Stimulated activated CD8-positive, alpha-beta memory T cell treated with anti-CD3 and anti-CD28 coated beads, Interleukin-12 subunit alpha, Interleukin-12 subunit beta, amount 100 ng/mL, for 1 hour (primary cell): ENCODE measurements at places on chromosomes 4 and X.

DNA sequence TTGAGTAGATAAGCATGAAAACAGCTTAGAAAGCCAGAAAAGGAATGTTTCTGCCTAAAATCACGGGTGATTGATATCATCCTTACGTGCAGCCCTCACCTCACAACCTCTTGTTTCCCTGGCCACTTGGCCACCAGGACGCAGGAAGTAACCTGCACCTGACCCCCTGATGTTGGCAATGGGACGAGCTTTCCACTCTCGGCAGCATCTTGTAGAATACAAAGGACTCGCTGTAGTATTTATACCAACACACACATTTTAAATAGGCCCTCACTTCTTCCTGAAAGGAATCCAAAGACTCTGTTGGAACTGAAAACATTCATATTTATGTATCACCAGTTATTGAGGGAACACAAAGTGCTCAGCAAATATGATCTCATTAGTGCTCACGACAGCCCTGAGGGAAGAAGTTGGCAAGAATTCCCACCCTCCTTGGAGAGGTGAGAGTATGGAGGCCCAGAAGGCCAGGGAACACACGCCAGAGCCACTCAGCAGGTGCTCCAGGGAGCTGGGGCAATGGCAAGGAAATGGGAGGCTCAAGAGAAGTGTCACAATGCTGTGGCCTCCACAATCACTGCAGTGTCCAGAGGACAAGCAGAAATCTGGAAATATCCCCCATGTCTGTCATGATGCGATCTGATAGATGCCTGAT, 103.3 kb upstream of the KIT start:
- no peak for DNase-seq

GRCh38 chr4:157576671-157577217, 356.2 kb downstream of the GRIA2 start:
- no peak for DNase-seq

- no peak for DNase-seq
These were observed 48.3 kb downstream of the FUNDC1 start for GRCh38 chrX:44494357-44494756.

DNA sequence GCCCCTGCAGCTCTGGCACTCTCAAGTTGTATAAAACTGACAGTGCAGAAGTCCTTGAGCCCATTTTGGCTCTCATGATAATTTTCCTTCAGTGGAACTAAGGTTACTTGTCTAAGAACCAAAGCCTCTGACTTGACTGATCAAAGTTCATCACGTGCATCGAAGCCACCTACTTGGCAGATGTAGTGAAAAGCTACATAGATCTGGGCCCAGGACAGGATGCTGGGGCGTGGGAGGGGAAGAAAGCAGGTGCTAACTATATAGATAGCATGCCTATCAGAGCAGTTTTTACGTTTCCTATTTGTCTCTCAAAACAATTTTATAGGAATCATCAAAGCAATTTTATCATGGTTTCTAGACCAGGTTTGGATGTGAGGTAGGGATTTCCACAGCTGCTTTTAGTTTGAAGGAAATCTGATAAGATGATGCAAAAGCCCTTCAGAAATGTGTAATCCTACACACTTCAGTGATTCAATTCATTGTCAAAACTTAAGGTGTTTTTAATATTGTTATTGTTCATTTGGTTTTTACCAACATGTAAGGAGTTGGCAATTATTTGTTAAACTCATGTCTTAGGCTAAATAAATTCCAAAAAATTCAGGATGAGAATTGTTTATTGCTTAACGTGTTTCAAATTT, 1.2 kb upstream of the CD40LG start:
- DNase-seq = no peak

DNA sequence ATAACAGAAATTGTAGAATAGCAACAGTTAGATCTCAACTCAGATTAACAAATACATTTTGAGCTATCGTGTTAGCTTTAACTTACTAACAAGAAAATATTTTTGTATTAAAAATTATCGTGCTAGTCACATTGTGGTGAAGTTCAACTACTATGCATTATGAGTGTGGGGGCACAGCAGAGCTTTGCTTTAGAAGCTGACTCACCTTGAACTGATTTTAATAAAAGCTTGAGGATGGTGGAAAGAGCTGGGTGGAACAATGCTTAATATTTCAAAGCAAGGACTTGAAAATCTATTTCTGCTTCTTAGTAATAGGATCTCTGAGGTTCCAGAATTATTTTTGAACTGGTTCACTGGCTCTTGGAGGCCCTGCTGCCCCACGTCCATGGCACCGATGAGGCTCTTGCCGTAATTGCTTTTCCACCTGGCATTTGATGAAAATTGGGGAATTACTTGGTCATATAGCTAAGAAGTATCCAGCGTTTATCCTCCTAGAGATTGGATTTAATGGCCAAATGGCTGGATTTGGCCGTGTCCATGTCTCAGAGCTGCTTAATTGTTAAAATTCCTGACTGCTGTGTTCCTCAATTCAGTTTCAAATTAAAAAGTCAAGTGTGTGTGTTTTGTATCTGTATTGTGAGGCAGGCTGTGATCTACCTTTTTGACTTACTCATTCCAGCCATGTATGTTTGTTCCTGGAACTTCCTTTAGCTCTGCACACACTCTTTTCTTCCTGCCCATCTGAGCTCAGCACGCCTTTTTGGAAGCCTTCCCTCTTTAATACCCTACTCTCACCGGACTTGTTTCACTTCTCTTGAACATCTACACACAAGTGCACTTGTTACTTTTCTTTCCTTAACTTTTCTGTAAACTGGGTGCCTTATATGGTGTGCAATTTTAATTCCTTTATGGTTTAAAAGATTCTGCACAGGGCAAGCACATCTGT, 66.6 kb upstream of the LIMCH1 start:
- no peak for DNase-seq

DNA sequence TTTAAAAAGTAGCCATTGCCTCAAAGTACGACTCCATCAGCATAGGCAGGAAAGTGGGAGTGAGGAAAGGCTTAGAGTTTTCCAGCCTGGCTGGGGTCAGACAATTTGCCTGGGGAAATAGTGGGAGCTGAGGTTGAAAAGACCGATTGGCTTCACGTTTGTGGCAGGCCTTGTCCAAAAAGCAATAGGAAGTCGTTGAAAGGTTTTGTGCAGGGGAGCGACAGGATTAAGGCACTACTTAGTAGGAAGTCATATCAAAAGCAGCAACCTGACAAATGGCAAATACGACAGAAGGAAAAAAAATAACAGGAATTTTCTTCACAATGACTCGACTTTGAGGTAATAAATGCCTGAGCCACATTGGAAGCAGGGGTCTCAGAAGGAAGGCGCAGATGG, 691 bp upstream of the EREG start:
- DNase-seq = no peak

GRCh38 chr4:125459531-125459930, 144.8 kb downstream of the FAT4 start:
- DNase-seq = no peak

- DNase-seq = no peak
These were observed 30.3 kb downstream of the FHIP1A start for GRCh38 chr4:151439320-151439719.

DNA sequence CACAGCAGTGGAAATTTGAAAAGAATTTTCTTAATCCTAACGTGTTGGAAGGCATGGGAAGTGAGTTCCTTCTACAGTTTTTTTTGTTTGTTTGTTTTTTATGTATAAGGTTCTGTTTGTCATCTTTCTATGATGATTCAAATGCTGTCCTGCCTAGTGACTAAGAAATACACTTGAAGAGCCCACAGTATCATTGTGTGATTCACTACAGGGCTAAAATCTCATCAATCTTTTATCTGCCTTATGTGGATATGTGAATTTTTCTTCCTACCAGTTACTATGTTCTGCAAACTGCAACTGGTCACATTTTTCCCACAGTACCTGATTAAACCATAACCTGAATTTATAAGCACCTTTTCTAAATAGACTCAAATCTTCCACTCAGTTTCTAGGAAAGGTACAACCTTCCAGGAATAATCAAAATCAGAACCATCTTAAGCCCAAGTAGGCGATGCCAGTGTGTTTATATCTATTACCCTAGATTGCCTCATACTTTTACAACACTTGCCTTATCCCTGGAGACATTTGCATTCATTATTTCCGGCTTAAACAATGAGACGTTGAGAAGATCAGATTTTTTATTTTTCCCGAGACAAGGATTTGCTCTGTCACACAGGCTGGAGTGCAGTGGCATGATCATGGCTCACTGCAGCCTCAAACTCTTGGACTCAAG, 214.6 kb upstream of the GALNT7 start:
- DNase-seq = no peak

- no peak for DNase-seq
These were observed 15.3 kb upstream of the PDGFRA start for GRCh38 chr4:54213761-54214160.

DNA sequence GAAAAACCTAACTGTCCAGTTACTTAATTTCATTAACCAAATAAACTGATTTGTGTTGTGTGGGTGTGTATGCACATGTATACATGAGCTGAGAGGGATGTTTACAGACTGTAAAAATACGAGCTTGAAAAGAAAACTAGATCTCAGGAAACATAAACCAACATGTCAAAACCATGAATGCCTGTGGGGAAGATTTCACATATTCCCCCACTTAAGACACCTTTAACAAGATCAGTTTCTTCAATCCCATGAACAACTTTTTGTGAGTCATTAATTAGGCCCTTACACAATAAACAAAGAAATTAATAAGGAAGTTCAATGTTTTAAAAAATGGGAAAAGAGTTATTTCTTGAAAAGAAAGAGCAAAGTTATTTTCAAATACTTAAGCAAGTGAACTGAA, 170.8 kb downstream of the ZNF674 start:
- DNase-seq = no peak

GRCh38 chr4:81049907-81050306, 19.4 kb downstream of the BMP3 start:
- DNase-seq = no peak

DNA sequence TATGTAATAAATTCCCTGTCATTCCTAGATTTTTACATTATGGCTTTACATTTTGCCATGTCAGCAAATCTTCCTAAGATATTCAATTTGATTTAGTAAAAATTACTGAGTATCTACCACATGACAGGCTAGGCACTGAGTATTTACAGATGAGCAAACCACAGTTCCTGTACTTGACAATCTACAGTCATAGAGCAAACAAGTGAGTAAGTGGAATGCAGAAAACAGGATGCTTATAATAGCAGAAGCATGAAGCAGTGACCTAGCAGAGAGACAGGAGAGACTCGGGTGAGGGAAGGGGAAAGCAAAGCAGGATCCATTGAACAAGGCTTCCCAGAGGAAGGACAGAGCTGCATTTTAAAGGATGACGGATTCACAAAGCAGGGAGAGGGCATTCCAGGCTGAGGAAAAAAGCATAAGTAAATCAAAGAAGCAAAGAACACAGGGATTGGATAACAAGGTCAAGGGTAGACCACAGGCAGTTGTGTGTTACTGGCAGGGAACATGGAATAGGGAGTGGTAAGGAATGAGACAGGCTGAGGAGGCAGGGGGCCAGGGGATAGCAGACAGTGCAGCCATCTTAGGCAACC, 124.7 kb upstream of the C1QTNF7 start:
- DNase-seq = no peak

GRCh38 chr4:138946306-138946705, 69.3 kb upstream of the NOCT start:
- DNase-seq = no peak

- no peak for DNase-seq
These were observed 84.7 kb downstream of the ARHGAP10 start for GRCh38 chr4:147816382-147817254.

- DNase-seq = no peak
These were observed 70.8 kb downstream of the STIM2 start for GRCh38 chr4:26931451-26931850.

DNA sequence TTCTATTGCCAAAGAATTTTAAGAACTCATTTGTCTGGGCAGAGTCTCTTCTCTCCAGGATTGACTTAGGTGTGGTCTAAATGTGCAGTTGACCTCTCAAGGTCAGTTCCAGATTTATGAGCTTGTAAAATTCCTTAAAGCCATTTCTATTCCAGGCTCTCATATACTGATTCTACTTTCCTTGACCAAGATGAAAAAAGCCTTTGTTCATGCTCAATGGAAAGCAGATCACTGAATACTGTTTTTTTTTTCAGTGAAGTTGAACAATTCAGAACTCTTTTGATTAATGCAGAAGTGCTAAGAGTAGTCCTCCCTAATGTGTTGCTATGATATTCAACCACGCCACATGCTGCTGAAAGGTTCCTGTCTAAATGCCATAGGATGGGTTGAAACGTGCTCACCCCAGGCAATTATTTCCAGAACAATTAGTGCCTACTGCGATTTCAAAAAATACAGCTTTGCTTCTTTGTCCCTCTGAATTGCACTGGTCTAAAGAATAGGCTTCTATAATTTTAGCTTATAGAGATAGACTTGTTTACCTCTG, 312.4 kb upstream of the PABPC5 start:
- DNase-seq = no peak

- no peak for DNase-seq
These were observed 18.3 kb downstream of the SORBS2 start for GRCh38 chr4:185793716-185794115.

DNA sequence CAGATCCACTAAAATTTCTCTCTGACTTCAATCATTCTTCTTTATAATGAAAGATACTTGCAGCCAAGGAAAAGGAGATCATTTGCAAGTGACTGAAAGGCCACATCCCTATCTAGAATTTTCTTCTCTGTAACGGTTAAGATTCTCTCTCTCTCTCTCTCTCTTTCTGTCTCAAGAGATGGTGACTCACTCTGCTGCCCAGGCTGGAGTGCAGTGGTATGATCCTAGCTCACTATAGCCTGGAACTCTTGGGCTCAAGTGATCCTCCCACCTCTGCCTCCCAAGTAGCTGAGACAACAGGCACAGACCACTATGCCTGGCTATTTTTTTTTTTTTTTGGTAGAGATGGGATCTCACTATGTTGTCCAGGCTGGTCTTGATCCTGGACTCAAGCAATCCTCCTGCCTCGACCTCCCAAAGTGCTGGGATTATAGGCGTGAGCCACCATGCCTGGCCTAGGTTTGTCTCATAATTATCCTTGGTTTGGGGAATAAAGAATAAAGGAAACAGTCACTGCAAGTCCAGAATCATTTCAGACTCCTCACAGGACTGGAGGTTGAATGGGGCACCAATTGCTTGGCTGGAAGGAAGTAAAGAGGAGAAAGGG, 33.3 kb upstream of the GALNT7 start:
- DNase-seq = no peak

DNA sequence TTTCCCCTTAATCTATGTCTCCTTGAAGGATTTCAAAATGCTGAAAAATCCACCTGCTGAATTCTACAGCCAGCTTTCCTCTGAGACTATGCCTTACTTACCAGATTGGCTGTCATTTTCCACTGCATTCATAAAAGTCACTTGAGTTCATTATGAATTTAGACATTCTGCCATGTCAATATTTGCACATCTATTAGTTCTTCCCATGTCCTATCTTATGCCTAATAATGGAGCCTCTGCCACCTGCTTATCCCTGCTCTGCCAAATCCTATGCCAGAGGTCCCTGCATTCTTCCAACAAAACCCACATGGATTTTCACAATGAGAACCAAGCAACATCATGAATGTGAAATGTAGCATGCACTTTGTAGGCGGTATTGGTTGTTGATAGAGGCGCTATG, 42.6 kb downstream of the GASK1B start:
- no peak for DNase-seq

DNA sequence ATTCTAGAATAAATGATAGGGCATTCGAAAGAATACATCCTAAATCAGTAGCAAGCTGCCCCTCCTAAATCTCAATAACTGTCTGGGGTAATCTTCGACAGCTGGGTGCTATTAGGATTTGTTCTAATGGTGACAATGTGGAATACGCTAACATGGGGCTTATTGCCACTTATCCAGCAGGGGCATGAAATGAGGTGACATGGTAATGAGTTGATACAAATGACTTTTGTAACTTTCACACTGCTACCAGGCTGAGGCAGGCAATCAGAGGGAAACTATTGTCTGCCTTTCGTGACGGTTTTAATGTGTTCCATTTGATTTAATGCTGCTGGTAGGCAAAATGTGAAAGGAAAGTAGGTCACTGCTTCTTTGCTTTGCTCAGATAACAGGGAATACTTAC, 1047.4 kb upstream of the PABPC4L start:
- no peak for DNase-seq
